ENCODE measurements at places on chromosomes 2 and 18.

DNA sequence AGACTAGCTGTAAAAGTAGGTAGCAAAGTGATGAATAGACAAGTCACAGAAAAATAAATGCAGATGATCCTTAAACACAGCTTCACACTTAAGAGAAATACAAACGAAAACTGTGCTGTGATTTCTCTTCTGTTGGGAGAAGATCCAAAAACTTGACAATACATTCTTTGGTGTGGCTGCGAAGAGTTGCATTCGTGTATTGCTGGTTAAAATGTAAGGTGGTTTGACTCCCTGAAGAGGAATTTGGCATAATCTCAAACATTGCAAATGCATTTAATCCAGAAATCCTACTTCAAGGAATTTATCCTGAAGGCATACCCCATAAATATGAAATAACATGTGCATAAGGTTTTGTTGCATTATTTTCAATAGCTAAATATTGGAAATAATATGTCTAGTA lies 7.1 kb downstream of the CCNYL1 start:
- no peak for DNase-seq

DNA sequence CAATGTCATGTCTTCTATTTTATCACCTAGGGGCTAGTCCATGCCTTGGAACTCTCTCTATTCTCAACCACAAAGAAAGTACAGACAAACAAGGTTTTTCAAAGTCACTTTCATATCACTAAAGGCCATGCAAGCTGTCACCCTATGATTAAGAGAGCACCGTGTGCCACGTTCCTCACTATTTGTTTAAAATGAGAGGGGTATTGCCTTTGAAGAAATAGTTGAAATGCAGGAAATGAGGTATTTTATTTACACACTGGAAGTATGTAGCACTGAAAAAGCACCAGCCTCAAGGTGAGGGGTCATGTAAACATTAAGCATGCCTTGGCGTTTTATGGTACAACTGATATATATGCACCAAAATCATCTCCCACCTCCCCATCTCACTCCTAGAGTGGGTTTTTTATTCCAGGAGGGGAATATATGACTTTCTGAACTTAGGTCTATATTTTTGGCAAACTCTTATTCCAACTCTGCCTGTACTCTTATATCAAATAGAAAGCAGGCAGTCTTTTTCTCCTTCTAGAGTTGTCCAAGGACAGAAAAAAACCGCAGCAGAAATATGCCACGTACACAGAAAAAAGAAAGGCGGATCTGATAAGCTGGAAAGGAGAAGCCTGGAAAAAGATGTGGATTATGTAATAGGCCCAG lies 53.5 kb downstream of the VSNL1 start:
- DNase-seq, result no peak

GRCh38 chr2:238128534-238129001 lies 9.9 kb upstream of the KLHL30 start:
- DNase-seq, result no peak

GRCh38 chr2:67625690-67626475 lies 228.8 kb downstream of the ETAA1 start:
- DNase-seq, result no peak

DNA sequence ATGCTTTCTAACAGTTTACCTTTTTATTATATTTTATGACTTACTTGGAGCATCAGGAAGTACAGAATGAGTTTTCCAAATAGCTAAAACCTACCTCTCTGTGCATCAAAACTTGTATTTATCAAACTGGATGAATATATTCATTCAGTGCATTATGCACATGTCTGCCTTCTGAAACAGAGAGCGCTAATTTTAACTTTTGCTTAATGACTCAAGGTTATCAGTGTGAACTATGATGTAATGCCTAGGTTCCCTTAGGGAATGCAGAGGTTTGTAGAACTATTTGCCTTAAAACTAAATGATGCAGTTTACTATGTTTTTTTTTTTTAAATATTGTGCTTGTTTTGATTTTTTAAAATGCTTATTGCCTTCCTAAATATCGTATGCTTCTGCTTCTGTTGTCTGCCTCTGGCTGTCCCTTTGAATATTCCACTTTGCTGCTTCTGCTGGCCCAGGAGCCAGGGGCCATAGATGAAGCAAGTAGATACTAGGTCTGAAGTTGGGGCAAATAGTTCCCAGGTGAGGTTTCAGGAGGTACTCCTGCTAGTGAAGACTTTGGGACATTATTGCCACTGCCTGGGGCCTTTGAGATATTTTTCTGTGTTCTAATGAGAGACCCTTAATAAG lies 16.5 kb downstream of the TMEM178A start:
- no peak for DNase-seq

DNA sequence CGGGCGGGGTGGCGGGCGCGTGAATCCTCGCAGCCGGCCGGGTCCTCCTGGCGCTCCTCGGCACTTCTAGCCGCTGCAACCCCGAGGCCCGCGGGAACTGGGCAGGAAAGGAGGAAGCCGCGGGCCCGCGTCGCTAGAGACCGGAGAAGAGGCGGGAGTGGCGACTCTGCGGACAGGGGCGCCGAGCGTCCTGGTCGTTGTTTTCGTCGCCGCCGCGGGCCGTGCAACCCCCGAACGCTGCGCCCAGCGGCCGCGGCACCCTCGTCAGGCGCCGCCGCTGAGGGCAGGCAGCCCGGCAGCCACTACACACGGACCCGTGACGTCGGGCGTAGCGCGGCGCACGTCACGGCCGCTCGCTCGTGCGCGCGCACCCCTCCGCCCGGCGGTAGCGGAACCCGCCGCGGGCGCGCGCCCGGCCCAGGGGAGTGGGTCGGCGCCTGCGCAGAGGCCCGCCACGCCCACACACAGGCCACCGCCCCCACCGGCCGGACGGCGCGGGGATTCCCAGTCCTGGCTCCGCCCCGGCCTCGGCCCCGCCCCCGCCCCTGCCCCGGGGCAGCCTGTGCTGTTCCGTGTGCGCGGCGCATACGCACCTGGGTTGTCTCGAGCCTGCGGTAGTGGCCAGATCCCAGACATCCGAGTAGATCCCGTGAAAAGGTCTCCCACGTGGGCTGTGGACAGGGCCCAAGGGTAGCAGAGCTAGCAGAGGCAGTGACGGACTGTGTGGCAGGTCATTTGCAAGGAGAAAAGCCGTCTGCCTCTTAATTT lies at the start of gene MAP3K2:
MAP3K2 (minus strand) TSS at position 321 of the 768 bp plus-strand sequence. CDS start 44,846 bp downstream, outside the sequence.
- DNase-seq, result peak; percentile 97

DNA sequence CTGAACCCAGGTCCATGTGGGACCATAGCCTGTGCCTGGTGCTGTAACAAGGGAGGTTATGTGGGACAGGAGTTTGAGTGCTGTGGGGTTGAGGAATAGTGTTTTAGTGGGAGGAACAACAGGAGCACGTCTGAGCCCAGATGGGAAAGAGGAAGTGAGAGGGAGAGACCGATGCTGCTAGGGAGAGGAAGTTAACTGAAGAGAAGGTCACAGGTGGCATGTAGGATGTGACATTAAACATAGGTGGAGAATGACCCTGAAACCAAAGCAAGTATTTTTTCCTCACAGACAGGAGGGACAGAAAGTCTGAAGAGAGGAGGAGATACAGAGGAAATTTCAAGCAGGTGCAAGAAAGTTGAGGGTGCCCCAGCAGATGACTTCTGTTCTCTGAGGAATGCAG lies 87.8 kb downstream of the ACOXL start:
- DNase-seq, result no peak

DNA sequence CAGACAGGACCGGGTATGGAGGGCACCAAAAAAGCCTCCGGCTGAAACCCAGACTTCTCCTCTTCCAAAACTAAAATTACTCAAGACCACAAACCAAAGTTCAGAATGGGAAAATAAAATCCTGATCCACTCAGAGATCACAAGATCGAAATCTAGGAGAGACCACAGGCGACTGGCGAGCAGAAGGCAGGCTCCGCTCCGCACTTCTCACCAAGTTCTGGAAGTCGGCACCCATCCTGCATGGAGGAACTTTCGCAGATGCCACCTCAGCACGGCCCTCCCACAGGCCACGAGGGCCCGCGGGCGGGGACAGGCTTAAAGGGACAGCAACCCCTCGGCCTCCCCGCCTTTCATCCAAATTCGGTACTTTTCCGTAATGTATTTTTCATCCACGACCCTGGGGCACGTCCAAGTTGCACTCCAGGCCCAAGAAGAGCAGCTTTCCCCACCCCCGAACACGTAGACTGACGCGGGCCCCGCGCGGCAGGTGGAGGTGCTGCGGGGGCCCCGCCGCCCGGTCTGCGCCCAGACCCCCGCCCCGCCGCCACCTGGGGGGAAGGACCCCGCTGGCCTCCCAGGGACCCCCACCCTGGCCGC lies 43.7 kb downstream of the HDLBP start:
- peak; percentile 52 for DNase-seq

DNA sequence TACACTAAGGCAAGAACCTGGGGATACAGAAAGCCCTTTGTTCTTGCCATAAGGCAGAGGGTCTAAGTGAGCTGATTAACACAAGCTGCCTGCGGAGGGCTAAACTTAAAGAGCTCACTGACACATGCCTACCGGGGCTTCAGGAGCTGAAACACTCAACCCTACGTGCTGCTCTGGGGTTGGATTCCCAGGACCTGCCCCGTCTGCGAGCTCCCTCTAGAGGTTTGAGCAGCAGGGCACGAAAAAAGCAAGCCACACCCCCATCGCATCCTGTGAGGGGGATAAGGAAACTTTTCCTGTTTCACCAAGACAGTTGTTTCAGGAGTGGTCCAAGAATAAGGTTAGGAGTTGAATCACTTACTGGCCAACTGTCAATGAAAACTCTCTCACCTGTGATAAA lies 562.1 kb downstream of the TMX3 start:
- DNase-seq, result no peak

- DNase-seq, result no peak
Measured at GRCh38 chr18:40355726-40356125, 1599.3 kb upstream of the PIK3C3 start.

GRCh38 chr2:23323917-23324680 lies 60.9 kb upstream of the KLHL29 start:
- DNase-seq, result no peak

DNA sequence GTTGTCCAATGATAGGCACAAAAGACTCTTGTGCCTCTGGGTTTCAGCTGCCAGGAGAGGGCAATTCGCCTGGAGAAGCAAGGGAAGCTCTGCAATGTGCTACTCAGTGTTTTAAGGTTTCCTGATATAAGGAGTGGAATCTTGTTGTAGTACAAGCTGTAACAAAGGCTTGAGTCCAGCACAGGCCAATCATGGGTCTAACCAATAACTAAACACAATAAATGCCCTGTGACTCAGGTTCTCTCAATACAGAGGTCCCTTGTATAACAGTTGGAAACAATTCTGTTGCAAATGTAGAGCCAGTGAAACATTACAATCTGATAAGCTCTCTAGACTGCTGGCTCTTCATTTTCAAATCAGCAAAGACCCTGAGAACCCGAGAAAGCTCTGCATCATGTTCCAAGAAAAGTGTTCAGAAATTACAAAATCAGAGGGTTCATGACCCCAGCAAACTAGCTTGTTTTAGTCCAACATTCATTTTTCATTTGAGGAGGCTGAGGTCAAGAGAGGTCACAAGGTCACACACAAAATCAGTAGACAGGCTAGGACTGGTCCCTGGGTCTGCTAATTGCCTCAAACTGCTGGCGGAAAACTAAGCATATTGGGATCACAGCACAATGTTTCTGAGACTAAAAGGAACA lies 59.0 kb upstream of the DNMT3A start:
- no peak for DNase-seq

GRCh38 chr18:48886520-48887293 lies 64.1 kb downstream of the SMAD7 start:
- DNase-seq, result no peak

DNA sequence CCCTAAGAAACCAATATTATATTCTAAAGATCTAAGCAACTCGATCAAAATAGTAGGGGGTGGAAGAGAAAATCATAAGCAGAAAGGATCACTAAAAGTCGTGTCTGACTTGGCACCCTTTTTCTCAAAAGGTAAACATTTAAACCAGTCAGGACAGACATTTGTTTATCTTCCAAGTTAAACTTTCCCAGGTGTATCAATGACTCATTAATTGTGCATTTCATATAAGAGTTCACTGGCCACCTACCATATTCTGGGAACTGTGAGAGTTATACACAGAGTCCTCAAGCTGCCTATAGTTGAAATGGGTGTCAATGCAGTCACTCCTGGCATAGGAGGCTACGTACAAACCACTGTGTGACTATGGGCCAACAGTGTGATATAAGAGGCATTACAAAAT lies 4.8 kb upstream of the ACVR1 start:
- no peak for DNase-seq

DNA sequence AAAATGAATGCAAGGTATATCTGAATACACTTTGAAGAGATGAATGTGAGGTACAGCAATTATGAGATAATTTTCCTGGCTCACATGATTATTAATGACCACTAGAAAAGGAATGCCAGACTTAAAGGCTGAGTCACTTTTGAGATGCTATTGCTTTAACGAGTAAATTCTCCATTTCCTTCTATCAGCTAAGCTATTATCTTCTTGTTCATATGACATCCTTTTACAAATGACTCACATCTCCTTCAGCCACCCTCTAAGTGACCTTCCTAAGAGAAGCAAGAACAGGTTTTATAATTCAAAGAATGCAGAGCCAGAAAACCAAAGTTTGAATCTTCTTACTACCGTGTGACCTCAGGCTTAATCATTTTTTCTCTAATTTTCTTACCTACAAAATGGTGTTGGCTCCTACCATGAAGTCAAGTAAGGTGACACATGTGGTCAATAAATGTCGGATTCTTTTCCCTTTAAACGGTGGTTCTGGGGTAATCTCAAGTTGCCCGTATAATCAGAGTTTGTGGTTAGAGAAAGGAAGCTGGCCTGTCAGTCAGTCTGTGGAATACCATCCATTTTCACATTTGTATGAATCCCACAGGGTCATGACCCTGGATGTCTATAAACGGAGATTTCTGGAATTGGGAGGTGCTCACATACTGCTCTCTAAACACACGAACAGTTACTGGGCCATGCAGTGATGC lies 184.0 kb upstream of the PID1 start:
- DNase-seq, result no peak

- no peak for DNase-seq
Measured at GRCh38 chr2:83595121-83595690, 863.9 kb downstream of the SUCLG1 start.

DNA sequence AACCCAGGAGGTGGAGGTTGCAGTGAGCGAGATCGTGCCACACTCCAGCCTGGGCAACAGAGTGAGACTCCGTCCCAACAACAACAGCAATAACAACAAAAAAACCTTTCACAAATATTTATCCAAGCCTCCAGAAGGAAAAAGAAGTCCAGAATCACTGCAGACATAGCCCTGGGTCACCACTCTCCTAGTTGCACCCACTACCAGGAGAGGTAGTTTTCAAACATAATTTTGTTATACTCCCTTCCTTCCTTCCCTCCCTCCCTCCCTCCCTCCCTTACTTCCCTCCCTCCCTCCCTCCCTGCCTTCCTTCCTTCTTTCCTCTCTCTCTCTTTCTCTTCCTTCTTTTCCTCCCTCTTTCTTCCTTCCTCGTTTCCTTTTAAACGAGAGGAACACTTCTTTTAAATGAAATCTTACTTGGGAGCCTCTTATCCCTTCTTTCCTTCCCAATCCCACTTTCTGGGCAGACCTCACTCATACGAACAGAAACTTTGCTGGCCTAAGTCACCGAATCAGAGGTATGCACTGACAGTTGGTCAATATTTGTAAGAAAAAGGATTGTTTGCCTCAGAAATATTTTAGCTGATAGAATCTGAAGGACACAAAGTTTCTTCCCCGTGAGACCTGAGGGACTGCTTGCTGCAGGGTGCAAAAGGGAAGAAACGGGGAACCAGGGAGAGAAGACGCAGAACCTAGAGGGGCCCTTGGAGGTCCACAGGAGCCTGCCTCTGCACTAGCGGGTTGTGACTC lies 88.1 kb upstream of the AGAP1 start:
- no peak for DNase-seq

GRCh38 chr2:26274058-26274613 lies 29.4 kb downstream of the HADHB start:
- DNase-seq, result no peak

Measured in nephron progenitor cell (in vitro differentiated cells).